HEK293T (cell line): ENCODE measurements at places on chromosomes 11 and 22.

GRCh38 chr11:13848031-13848430 is 114.5 kb upstream of the SPON1 start:
- no peak for DNase-seq

DNA sequence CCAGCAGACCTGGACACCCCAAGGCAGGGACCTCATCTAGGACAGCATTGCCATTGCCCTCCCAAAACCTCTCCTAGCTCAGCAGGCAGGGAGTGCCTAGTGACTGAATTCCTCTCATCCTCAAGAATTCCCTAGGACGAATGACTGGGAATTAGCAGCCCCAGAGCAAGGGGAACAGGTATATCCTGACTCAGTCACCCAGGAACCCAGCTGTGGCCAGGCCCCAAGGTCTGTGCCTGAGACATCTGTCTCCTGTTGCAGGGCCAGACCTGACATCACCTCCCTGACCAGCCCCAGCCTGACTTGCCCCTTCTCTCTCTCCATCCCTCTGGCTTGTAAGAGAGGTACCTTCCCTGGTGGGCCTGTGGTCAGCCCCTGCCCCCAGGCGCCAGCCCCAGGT is 39.0 kb upstream of the SUSD2 start:
- no peak for DNase-seq

- no peak for DNase-seq
Observed at GRCh38 chr11:31610544-31610943, 101.0 kb downstream of the ELP4 start.

GRCh38 chr11:100857236-100858005 is 170.3 kb downstream of the ARHGAP42 start:
- DNase-seq = no peak

DNA sequence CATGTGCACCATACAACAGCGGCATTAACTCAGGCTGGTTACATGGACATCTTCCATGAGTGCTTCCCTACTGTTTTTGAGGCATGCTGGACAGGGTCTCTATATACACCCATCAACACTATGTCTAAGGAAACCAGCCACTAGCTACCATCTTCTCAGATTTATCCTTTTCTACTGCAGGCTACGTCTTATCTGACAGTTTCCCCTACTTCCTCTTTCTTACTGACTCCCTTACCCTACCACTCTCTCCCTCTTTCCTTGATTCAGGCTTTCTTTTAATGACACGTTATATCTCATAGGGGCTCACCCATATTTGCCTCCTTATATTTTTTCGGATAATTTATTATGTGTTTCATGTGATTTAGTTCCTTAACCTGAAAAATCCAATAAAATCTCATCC is 41.8 kb downstream of the DDI1 start:
- no peak for DNase-seq
